ENCODE measurements at places on chromosomes 12 and 14.

DNA sequence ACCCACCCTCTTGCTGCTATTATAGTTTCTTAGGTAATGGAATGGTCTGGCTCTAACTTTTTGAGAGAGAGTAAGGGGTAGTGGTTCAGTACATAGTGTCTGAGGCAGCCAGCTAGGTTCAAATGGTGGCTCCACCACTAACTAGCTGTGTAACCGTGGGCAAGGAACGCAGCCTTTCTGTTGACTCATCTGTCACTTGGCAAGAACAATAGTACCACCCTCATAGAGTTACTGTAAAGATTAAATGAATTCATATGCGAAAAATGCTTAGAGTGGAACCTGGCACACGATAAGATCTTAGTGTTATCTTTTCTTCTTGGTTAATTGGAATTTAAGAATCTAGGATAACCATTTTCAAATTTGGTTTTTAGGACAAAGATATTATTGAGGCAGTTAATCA, 14.0 kb downstream of the CCDC62 start:
- no peak for DNase-seq

- DNase-seq = no peak
These were observed 94.5 kb upstream of the PELI2 start for GRCh38 chr14:56023661-56024081.

GRCh38 chr12:101459642-101460346, 15.3 kb upstream of the SPIC start:
- no peak for DNase-seq

GRCh38 chr12:25236626-25237025, 14.1 kb downstream of the KRAS start:
- no peak for DNase-seq

GRCh38 chr12:24360057-24360456, 410.6 kb upstream of the SOX5 start:
- DNase-seq = no peak

GRCh38 chr12:120571299-120571698, 9.9 kb downstream of the POP5 start:
- DNase-seq = no peak

DNA sequence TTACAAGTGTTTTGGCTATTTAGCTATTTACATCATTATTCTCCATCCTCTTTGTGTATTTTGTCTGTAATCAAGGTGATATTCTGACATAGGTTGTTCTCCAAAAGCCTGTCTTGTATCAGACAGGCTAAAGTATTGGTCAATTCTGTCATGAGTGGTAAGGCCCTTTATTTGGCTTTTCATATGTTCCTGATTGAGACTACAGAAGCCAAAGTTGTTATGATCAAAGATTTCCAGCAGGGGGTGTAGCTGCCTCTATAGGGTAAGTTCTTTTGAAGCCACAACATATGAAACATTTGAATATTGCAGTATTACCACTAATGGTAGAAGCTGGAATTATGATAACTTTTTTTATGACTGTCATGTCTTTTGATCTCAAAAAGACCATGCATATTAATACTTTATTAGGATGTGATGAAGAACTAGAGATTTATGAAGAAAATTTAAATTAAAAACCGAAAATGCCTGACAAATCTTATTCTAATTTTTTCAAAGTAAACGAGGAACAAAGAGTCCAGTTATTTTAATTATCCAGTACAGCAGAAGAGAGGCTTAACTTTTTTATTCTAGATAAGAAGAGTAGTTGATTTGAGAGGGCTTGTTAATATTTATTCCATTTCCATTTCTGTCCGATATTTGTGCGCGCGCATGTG, 3.4 kb upstream of the ARHGAP5 start:
- peak; percentile 10 for DNase-seq

DNA sequence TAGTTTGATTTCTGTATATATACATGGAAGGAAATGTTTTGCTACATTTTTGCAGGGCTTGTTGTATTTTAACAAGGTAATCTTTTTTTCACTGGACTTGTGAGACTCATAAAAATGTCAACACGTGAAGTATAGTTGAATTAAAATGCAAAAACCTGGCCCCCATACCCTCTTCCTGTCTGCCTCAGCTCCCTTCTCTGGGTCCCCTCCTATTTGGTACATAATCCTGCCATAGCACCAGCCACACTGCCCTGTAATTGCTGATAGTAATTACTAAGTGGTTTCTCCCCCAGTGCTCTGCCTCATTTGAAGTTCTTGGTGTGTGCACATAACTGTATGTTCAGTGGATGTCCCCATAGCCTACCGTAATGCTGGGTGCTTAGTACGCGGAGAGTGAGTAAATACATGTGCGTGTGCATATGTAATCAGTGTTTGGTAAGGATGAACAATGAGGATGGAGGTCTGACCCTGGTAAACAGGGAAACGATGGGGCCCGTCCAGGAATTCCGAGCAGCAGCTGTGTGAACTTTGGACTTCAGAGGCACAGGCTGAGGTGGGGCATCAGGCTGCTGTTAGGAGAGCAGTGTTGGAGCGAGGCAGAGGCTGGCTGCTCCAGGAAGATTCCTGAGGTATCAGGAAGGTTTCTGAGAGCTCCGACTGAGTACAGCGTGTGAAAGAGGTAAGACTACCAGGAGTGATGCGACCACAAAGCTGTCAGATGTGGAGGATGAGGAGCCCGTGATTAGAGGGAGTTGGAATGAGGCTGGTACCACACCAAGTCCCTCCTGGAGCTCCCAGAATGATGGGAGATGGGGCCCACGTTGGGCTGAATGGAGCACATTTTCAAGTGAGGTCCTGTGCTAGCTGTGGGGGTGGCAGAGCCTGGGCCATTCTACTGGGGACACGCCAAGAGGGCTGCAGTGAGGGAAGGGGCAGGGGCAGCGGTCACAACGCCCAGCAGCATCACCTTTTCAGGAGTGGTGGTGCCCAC, 106.8 kb downstream of the PELI2 start:
- DNase-seq = no peak

GRCh38 chr14:49014476-49014875, 571.7 kb downstream of the RPS29 start:
- DNase-seq = no peak

DNA sequence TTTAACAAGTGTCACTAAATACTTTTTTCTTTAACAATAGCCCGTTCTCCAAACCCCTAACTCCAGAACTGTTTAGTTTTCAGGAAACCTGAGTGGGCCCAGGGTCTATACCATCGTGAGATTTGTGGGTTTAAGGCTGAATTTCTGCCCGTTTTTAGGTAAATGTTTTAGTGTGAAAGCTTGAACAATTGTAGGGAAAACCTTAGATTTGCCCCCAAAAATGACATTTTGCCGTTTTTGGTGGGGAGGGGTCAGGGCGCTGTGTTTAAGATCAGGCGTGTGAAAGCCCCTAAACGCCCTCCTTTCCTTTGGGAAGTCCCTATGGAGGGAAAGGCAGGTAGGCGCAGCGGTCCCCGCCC, 320 bp upstream of the PRPF39 start:
- DNase-seq = no peak

- peak; percentile 71 for DNase-seq
These were observed 7.6 kb upstream of the PFDN5 start for GRCh38 chr12:53287741-53288216.

DNA sequence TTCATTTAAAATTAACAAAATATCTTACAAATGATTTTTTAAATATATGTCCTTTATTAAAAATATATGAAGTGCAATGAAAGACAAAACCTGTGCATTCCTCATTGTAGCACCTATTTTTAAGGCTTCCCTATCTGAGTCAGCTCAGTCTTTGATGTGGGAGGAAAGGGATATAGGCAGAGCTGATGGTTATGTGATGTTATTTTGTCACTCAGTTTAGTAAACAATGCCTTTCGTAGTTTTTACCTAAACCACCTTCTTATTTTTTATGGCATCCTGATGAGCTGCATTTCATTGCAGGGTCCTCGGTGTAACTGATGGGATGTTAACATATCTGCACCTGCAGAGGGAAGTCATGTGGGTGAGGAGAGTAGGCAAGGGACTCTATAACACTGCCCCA, 58.9 kb upstream of the FRMD6 start:
- no peak for DNase-seq

- DNase-seq = no peak
These were observed 67.8 kb downstream of the HRK start for GRCh38 chr12:116813271-116814041.

GRCh38 chr12:112305951-112306350, 76.3 kb downstream of the HECTD4 start:
- DNase-seq = no peak

DNA sequence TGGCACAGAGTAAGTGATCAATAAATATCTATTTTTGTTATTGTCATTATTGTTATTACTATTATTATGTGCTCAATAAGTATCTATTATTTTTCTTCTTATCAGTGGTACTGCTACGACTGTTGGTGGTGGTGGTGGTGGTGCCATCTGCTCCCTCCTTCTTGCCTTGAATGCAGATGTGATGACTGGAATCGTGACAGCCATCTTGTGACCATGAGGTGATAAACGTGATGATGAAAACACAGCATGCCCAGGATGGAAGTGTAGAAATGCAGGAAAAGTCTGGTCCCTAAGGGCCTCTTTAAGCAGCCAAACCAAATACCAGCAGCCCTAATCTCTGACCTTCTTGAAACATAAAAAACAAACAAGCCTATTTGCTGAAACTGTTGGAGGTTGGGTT, 22.4 kb downstream of the SLC6A12 start:
- DNase-seq = no peak

DNA sequence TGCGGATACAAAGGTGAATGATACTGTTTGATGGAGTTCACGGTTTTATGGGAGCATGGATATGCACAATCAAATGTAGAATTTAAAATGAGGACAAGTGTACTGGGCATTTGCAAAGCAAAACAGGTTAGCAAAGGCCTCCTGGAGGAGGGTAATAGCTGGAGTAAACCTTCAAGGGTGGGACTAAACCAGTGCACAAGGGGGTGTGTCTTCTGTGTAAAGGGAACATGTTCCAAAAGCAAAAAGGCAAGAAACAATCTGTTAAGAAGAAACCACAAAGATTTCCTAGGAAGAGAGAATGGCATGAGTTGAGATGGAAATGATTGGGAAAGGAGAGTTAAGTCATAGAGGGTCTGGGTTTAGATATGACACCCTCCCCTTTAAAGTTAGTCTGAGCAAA, 109.2 kb upstream of the SLCO1C1 start:
- no peak for DNase-seq

DNA sequence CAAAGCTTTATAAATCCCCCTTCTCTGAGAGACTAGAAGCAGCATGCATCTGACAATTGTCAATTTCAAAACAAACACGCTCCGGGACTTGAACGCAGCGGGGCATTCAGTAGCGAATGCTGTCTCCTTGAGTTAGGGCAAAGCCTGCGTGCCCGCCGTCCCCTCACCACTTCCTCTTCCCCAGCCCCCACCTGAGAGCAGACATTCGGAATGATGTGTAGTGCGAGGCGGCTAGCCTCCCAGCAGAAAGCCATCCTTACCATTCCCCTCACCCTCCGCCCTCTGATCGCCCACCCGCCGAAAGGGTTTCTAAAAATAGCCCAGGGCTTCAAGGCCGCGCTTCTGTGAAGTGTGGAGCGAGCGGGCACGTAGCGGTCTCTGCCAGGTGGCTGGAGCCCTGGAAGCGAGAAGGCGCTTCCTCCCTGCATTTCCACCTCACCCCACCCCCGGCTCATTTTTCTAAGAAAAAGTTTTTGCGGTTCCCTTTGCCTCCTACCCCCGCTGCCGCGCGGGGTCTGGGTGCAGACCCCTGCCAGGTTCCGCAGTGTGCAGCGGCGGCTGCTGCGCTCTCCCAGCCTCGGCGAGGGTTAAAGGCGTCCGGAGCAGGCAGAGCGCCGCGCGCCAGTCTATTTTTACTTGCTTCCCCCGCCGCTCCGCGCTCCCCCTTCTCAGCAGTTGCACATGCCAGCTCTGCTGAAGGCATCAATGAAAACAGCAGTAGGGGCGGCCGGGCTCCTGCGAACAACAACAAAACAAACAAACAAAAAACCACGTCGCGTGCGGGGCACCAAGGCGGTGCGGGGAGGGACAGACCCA, 2.2 kb downstream of the PRMT8 start:
- DNase-seq = peak; percentile 92

- DNase-seq = no peak
These were observed 22.4 kb downstream of the EIF2B2 start for GRCh38 chr14:75025082-75025481.

DNA sequence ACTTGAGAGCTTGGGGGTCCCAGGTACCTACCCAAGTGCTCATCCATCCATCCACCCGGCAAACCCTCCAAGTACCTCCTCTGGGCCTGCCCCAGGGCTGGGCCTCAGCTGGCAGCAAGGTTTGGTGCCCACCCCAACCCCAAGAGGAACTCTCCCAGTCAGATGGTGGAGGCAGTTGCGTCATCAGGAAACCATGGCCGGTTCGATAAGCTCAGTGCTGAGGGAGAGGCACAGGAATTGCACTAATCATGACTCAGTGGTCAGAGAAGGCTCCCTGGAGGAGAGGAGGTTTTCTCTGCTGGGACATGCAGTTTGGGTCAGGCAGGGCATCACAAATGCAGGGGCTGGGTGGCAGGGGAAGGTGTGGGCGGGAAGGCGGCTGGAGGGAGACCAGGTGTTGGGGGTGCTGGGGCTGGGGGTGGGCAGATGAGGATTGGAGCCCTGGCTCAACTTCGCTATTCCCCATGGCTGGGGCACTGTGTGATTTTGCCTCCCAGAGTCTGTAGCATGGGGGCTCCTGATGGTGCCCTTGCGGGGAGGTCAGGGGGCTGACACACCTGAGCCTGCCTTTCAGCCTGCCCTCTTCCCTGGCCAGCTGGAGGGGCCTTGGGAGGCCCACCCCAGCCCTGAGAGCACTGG, 32.2 kb downstream of the SH2B3 start:
- peak; percentile 78 for DNase-seq

- DNase-seq = no peak
These were observed 246.4 kb upstream of the NOS1 start for GRCh38 chr12:117607778-117608177.

GRCh38 chr14:51604073-51604472, 47.6 kb upstream of the FRMD6 start:
- no peak for DNase-seq

- DNase-seq = no peak
These were observed 62.5 kb downstream of the ETNK1 start for GRCh38 chr12:22687361-22688076.

- DNase-seq = no peak
These were observed 28.5 kb upstream of the PLEK2 start for GRCh38 chr14:67440513-67440912.

- DNase-seq = no peak
These were observed 20.0 kb upstream of the FICD start for GRCh38 chr12:108495054-108495453.

- DNase-seq = no peak
These were observed 8.8 kb upstream of the TIGAR start for GRCh38 chr12:4312251-4312650.
